ENCODE measurements at places on chromosomes 6 and 20.

GRCh38 chr20:48039514-48039913 is 254.2 kb upstream of the SULF2 start:
- DNase-seq, result no peak
- no peaks in the 10 kb centered on the region for H3K27me3 ChIP-seq
- no peak overlapping the region for H3K27ac ChIP-seq
- no peak overlapping the region for H3K4me3 ChIP-seq

DNA sequence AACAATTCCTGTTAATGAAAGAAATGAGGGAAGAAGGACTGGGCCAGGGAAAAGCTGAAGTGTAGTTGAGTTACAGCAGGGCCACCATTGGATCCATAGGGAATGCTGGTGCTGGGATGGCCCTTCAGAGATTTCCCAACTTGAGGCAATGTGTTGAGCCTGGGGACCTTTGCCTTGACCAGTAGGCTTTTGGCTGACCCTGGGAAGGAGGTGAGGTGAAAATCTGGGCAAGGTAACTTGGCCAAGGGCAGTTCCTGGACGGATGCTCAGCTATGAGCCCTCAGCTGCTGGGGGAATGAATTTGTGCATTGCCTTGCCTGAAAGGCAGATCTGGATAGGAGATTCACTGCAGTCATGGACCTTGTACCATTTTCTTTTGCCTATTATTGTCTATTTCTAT is 20.4 kb downstream of the UTRN start:
- peaks cover 6% of the 10 kb centered on the region for H3K4me1 ChIP-seq
- H3K4me3 ChIP-seq, result no peak overlapping the region
- no peaks in the 10 kb centered on the region for H3K27me3 ChIP-seq
- DNase-seq, result no peak
- H3K27ac ChIP-seq, result no peak overlapping the region

GRCh38 chr20:48948612-48949011 is 27.1 kb downstream of the ARFGEF2 start:
- H3K27me3 ChIP-seq, result no peaks in the 10 kb centered on the region
- no peak overlapping the region for H3K4me3 ChIP-seq
- no peak overlapping the region for H3K27ac ChIP-seq
- peaks cover 2% of the 10 kb centered on the region for H3K4me1 ChIP-seq

DNA sequence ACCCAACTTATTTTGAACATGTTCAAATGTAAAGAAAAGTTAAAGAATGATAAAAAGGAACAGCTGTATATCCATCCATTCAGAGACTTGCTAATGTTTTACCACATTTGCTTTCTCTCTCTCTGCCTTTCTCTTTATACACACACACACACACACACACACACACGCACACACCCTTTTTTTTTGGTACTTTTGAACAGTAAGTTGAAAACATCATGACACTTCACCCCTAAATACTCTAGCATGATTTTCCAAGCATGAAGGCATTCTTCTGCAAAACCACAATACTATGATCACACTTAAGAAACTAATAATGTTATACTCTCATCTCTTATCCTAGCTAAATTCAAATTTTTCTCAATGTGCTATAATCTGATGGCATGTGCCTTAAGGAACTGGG is 192.3 kb downstream of the UTRN start:
- no peaks in the 10 kb centered on the region for H3K27me3 ChIP-seq
- H3K4me1 ChIP-seq, result no peaks in the 10 kb centered on the region
- no peak overlapping the region for H3K4me3 ChIP-seq
- no peaks in the 10 kb centered on the region for H3K36me3 ChIP-seq

DNA sequence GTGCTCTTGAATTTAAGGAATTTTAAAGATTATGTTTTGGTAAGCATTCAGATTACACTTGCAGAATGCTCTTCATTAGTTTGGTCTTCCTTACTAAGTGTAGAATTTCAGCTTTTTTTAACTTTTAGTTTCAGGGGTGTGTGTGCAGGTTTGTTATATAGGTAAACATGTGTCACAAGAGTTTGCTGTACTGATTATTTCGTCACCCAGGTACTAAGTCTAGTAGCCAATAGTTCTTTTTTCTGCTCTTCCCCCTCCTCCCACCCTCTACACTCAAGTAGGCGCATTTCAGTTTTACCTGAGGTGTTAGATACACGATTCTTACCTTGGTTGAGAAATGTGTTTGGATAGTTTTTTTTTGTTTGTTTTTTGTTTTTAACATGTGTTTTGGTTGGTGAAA is 68.3 kb downstream of the AFG1L start:
- H3K36me3 ChIP-seq, result no peaks in the 10 kb centered on the region
- DNase-seq, result no peak
- H3K4me3 ChIP-seq, result no peak overlapping the region
- no peaks in the 10 kb centered on the region for H3K27me3 ChIP-seq

DNA sequence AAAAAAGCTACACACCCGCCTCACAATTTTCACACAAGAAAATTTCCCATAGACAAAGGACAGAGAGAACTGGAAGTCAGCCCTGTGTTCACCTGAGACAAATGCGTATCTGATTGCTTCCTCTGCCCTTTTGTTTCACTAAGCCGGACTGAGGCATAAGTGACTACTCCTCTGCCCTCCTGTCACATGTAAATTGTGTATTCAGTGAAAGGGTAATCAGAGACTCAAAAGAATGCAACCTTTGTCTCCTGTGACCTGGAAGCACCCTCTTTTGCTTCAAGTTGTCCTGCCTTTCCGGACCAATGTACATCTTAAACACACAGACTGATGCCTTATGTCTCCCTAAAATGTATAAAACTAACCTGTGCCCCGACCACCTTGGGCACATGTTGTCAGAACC is 483.8 kb upstream of the EYS start:
- H3K4me1 ChIP-seq, result no peaks in the 10 kb centered on the region
- H3K27ac ChIP-seq, result no peak overlapping the region
- H3K4me3 ChIP-seq, result no peak overlapping the region
- no peak for DNase-seq
- H3K27me3 ChIP-seq, result no peaks in the 10 kb centered on the region
